Memory B cell (primary cell): ENCODE measurements at places on chromosomes 12 and 14.

DNA sequence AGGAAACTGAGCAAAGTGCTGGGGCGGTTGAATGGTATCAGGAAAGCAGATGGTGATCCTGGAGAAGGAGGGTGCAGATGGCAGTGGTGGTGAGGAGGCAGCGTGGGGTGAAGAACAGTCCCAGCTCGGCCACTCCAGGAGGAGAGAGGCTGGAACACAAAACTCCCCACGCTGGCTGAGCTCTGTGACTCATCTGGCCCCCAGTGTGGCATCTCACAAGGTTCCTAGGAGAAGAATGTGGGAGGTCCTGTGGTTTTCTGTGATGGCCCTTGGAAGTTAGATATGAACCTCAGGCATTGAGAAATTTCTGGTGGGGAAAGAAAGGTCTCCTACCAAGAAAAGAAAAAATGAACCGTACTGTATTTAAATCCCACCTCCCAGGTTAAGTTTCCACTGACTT lies 8.0 kb upstream of the NRXN3 start:
- no peak for DNase-seq

DNA sequence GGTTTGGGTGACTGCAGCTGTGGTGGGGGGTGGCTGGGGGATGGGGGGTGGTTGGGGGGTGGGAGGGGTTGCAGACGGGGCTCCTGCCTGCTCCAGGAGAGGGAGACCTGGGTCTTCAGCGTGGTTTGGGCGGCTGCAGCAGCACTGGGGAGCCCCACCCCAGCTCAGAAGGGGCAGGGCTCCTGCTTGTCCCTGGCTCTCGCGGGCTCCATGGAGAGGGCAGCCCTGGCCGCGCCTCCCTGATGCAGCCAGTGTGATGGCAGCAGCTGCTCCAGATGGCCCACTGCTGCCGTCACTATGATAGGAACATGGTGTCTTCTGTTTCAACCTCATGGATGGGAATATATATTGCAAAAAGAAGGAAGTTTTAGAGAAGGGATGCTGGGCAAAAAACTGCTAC lies 22.9 kb downstream of the TRHDE start:
- no peak for DNase-seq

GRCh38 chr12:43294916-43295315 lies 257.1 kb downstream of the ADAMTS20 start:
- no peak for DNase-seq

DNA sequence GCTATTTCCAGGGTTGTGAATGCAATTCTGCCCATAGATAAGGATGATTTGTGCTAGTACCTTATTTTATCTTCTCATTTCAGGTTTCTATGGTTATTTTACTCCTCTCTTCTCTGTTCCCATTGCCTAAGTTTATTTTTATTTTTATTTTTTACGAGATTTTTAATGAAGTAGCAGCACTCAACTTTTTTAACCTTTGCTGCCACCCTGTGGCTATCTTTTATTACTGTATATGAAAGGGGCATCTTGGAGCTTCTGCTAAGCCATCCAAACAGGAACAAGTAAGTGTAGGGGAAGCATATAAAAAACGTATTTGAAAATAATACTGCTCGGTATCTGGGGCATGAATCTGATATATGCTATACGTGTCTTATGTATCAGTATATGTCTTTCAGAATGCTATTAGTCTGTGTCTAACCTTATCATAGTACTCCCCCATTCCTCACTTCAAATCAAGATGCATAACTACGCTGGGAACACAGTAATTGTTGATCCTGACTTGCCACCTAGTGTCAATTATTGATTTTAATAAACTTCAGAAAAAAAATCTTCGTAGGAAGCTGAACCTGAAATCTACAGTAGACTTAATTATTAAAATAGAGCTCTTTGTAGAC lies 60.3 kb downstream of the KLRG1 start:
- peak; percentile 14 for DNase-seq

- no peak for DNase-seq
Measured at GRCh38 chr14:35159742-35160409, 37.5 kb downstream of the PRORP start.
